Substantia nigra (tissue), 51 donors: ENCODE measurements at places on chromosomes 5 and 9.

- DNase-seq: no peak
Measured at GRCh38 chr9:88477300-88477751, 57.7 kb upstream of the NXNL2 start.

DNA sequence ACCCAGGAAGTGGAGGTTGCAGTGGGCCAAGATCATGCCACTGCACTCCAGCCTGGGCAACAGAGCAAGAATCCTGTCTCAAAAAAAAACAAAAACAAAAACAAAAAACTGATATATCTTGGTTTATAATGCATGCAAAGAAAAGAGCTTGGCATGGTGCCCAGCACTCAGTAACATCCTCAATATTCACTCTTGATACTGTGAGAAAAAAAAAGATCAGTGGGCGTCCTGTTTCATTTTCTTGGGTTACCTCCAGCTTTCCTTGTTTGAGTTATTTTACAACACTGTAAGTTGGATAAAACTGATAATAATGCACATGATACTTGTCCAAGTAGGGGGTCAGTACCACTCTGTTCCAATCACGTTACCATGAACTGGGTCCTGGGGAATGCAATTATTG, 7.8 kb downstream of the PHYHD1 start:
- no peak for DNase-seq

GRCh38 chr5:52073993-52074689, 690.9 kb downstream of the ISL1 start:
- no peak for DNase-seq

DNA sequence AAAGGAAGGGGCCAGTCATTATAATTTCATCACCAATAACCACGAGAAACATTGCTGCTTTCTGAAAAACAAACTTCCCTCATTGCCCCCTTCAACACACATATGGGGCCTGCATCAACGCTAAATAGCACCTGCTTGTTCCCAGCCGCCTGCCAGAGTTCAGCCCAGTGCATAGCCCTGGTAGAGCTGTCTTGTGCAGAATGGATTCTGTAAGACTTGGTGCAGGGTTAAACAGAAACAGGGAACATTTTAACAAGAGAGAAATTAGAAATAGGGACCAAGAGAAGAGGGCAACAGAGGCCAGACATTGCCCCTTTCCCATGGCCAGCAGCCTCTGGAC, 56.7 kb downstream of the UBE2QL1 start:
- no peak for DNase-seq

DNA sequence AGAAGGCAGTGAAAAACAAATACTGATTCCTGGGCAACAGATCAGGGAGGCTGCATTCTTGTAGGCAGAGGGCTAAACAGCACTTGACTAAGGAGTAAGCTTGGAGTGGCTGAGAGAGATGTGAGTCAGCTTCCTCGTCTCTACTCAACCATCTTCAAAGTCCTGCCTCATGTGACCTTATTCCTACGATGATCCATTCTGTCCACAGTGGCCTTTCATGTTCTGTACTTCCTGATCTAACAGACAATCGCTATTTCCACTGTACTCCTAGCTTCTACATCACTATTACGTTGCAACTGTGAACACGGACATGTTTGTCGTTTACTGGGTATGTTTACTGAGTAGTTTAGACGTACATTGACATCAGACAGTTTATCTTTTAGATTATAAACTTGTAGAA, 365.4 kb downstream of the ARL15 start:
- no peak for DNase-seq

DNA sequence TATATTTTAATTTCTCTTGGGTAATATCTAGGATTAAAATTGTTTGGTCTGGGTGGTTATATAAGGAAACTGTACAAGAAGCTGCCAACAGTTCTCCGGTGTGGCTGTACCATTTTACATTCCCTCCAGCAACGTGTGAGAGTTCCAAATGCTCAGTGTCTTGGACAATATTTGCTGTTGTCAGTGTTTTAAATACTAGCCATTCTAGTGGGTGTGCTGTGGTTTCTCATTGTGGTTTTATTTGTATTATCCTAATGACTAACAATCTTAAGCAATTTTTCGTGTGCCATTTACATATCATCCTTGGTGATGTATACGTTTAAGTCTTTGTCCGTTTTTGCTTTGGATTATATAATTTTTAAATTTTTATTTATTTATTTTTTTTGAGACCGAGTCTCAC, 34.0 kb downstream of the TNFSF15 start:
- no peak for DNase-seq
